ENCODE measurements at places on chromosomes 7 and 10.

DNA sequence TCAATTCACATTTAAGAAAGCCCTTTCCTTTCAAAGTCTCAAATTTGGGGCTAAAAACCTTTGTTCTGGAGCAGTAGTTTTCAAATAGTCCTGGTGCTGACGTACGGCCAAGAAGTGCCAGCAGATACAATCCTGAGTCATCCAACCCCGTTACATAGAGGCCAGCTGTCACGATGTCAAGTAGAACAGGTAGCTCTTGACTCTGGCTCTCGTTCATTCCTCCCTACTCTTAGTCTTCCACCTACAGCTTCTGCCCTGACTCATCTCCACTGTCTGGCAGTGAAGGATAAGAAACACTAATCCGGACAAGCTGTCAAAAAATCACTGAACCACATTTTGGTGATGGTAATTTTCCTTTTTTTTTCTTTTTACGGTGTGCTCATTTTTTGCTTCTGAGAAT is 132.4 kb upstream of the PTN start:
- no peak for DNase-seq

GRCh38 chr10:8060010-8060703 is 5.7 kb downstream of the GATA3 start:
- no peak for DNase-seq

DNA sequence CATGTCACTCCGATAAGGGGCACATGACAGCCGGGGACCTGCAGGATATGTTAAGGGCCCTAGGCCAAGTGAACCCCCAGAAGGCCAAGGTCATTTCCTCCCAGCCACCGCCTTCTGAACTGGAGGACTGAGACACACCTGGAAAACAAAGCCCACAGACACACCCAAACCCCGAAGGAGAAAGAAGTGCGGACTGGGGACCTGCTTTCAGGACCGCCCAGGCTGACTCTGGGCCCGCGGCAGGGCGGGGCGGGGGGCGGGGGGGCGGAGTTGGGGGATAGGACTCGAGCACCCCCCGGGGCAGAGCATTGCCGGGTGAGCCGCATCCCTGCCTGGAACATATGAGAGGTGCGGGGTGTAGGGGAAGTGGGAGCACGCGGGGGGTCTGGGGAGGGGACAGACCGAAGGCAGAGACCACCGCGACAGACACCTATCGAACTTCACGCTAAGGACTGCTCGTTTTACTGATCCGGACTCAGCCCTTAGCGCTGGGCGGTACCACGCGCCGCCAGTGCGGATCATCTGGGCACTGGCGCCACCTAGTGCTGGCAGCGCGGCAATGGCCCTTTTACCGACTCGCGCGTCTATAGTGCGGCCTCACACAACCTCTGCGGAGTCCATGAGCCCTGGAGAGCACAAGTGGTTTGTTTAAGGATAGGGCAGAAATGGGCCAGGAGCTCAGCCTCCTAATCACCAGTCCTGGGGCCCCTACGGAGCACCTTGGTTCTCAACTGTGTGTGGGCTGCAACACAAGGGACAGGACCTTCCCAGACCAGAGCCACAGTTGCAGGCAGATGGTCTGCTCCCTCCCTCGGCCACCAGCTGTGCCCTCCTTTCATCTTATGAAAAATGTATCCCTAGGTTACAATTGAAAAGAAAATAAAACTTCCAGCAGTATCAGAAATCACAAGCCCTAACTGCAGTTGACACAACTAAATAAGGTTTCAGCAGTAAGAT is 157.6 kb downstream of the HERPUD2 start:
- DNase-seq: peak; percentile 14

DNA sequence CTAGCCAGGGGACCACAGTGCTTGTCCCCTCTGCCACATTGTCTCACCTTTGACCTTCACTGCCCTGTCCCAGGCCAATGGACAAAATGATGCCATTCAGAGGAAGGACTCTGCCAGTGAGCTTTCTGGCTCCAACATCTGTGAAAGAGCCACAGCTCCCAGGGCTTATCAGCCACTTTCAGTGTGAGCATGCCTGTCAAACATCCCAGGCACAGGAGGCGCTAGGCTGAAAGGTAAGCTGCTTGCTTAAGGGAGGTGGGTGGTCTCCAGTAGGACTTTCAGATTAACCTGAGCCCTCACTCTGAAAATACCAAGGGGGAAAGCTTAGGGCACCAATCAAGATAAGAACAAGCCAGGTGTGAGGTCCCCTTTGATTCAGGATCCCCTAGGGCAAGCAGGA is 59.8 kb upstream of the GDF10 start:
- DNase-seq: no peak

DNA sequence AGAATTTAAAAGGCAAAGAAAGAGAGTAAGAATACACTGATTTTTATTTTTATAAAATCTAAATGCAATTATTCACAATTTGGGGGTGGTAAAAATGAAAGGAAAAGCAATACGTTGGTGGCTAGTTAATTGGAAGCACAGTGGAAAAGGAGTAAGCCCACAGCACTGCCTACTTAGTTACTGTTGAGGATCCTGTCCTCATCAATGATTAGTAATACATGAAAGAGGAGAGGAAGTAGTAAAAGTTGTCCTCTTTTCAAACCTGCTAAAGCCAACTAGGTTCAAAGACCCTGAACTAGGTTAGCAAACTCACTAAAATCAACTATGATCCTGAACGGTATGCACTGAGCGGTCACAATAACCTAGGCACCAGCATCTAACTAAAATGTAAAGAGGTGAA is 52.7 kb upstream of the LRRN3 start:
- DNase-seq: no peak

DNA sequence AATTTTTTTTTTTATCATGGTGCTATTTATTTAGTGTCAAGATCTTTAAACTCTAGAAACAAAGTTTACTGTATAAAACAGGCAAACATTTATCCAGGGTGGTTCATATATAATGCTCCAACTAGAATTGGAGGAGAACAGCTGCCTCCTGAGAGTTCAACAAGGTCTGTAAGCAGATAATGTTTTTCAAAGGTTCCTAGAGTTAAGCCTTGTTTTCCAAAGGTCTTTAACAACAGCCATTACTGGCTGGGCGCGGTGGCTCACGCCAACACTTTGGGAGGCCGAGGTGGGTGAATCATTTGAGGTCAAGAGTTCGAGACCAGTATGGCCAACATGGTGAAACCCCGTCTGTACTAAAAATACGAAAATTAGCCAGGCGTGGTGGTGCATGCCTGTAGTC is 316.7 kb downstream of the CCDC3 start:
- no peak for DNase-seq

DNA sequence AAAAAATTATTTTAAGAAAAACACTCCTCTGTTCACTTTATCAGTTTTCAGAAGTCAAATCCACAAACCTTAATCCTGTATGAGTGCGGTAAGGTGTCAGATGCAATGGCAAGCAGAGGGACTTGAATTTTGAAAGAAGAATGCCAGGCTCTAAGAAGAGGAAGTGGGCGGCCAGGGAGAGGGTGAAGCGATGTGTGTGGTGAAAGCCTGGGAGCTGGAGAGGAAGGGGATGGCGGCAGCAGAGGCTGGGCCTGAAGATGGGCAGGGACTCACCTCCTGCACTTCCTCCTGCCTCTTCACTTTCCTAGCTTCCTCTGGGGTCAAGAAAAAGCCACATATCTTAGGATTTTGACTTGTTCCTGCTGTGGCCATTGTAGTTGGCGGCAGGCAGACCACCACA is 609.6 kb downstream of the PARD3 start:
- no peak for DNase-seq

GRCh38 chr10:114323023-114323422 is 81.3 kb downstream of the AFAP1L2 start:
- DNase-seq: no peak

GRCh38 chr7:74289659-74290552 is 699 bp downstream of the CLIP2 start:
- no peak for DNase-seq

DNA sequence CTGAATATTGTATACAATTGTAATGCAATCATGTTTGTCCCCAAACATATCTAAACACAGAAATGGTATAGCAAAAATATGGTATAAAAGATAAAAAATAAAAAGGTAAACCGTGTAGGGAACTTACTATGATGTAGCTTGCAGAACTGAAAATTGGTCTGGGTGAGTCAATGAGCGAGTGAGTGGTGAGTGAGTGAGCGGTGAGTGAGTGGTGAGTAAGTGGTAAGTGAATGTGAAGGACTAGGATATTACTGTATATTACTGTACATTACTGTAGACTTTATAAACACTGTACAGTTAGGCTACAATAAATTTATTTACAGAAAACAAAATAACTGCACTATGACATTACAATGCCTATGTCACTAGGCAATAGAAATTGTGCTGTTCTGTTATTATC is 1163.2 kb upstream of the SORCS1 start:
- DNase-seq: no peak

- DNase-seq: no peak
Observed at GRCh38 chr7:112587504-112587903, 106.7 kb downstream of the LSMEM1 start.

- no peak for DNase-seq
Observed at GRCh38 chr10:498760-499435, 190.6 kb downstream of the DIP2C start.

DNA sequence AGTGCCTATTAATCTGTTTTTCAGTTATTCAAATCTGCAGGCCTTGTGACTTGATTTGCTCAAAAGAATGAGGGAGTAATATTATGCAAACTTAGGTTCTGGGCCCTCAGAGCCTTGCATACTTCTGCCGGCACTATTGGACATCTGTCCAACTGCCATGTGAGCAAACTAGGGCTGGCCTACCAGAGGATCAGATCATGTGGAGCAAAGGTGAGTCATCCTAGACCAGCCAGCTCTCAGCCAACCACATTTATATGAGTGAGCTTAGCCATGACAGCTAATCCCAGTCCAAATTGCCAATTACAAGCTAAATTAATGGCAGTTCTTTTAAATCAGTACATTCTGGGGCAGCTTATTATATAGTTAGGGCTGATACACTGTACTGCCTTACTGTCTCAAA is 69.6 kb downstream of the SDHAF3 start:
- no peak for DNase-seq

- DNase-seq: no peak
Observed at GRCh38 chr10:116382290-116382689, 45.4 kb upstream of the PNLIPRP3 start.

DNA sequence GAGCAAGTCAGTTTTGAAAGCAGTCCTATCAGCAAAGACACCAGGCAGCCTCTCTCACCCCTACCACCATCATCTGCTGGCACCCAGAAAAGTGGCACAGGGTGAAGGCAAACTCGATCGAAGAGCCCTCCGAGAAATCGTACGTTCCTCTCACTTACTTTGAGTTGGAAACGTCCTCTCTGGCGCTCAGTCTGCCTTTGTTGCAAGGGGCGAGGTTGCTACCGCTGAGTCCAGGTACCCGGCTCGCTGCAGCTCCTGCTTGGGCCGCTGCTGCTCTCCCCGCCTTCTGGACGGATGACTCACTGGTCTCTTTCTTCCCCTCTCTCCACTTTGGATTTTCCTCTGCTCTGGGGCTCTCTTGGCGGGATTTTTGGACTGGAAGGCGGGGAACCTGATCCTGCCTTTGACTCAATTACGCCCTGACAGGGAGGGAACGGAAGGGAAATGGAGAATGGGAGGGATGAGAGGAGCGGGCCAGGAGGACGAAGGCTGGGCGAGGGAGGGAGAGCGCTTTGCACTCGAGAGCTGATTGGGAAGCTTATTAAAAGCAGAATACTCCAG is at the start of gene PTN:
Gene PTN, minus strand, starts transcription at position 453 of the 561 bp plus-strand sequence. CDS start 88,760 bp downstream, outside the sequence.
- no peak for DNase-seq

- DNase-seq: no peak
Observed at GRCh38 chr7:16317406-16317805, 103.9 kb downstream of the CRPPA start.

- DNase-seq: no peak
Observed at GRCh38 chr7:1761774-1762173, 91.7 kb downstream of the ELFN1 start.

GRCh38 chr10:58517081-58517480 is 4.4 kb downstream of the BICC1 start:
- DNase-seq: no peak

GRCh38 chr7:106629516-106629915 is 31.4 kb downstream of the CCDC71L start:
- no peak for DNase-seq

DNA sequence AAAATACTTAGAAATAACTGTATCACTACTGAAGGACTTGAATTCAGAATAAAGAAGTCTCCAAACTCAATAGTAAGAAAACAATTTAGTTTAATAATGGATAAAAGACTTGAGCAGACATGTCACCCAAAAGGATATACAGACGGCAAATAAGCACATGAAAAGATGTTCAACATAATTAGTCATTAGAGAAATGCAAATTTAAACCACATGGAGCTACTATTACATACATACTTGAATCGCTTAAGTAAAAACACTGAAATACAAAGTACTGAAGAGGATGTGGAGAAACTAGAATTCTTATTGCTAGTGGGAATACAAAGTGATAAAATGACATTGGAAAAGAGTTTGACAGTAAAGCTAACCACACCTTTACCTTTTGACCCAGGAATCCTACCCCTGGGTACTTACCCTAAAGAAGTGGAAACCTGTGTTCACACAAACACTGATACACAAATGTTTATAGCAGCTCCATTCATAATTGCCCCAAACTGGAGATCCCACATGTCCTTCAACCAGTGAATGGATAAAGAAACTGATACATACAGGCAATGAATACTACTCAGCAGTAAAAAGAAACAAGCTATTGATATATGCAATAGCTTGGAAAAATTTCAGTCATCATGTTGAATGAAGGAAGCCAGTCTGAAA is 54.3 kb upstream of the NFKB2 start:
- no peak for DNase-seq

DNA sequence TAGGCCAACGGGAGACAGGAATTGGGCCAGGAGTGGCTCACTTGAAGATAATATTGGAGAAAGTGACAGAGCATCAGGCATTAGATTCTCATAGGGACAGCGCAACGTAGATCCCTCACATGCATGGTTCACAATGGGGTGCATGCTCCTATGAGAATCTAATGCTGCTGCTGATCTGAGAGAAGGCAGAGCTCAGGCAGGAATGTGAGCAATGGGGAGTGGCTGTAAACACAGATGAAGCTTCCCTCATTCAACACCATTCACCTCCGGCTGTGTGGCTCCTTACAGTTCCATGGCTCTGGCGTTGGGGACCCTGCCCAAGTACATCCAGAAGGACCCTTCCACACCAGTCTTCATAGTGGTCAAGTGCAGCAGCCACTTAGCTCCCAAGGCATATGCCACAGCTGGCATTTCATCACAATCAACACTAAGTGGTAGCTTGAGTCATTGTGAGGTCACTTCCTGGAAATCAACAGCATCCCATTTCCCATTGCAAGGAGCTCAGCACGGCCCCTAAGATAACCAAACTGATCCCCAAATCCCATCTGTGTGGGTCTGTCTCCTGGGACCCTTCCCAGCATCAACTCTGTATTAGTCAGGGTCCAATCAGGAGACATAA is 174.5 kb downstream of the TPST1 start:
- no peak for DNase-seq

DNA sequence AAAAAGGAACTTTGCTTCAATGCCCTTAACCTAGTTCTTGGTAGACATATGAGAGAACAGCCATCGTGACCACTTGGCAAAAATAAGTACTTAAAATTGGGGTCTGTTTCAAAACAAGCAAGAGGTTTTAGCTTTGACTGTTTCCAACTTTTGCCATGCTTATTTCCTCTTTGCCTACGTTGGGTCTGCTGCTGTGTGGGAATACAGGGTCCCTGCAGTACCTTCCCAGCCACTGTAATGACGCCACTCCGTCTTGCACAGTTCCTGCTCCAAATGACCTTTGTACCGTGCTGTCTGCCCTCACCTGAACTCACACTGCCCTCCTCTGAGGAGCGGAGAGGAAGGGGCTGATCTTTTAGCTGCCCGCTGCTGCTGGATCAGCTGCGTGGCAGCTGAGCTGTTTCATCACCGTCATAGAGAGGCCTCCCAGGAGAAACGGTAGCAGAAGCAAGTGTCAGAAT is 133.1 kb downstream of the MAPK8 start:
- DNase-seq: no peak

All from cortex of kidney (tissue), 1 donor.